ENCODE measurements at places on chromosomes 7 and 10.
A peak's percentile ranks its signal among the peaks of the same experiment; 100 is the strongest.

DNA sequence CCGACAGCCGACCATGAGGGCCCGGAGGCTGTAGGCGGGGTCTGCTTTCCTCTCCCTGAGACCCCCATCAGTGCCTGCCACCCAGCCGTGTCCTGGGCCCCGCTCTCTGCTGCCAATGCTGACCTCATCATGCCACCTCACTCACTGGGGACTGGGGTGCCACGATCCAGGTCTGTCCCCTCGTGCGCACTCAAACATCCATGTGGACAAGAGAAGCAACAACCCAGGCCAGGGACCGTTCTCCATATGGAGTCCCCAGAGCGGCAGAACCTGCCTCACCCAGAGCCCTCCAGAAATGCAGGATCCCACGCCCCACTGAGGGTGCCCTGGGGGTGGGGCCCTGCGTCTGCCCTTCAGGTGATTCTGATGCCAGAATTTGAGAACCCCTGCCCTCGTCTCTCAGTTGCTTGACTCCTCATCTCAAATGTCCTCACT, 210.0 kb upstream of the PPP2R2D start:
- no peak for DNase-seq

- no peak for DNase-seq
Measured at GRCh38 chr7:91295576-91295975, 31.3 kb downstream of the FZD1 start.

GRCh38 chr7:40646717-40647116, 511.9 kb downstream of the SUGCT start:
- no peak for DNase-seq

DNA sequence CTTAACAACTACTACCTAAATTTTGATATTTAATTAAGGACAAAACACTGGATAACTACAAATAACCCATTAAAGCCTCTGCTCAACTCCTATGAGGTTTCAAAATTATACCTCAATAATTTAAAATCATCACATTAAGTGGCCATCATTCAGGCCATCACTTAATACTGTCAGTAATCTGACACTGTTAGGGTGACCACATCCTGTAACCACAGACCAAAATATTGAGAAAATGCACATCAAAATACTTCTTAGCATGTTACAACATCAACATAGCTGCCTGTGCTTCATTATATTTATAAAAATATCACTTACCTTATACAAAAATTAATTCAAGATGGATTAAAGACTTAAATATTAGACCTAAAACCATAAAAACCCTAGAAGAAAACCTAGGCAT, 23.3 kb downstream of the SEM1 start:
- DNase-seq, result no peak

DNA sequence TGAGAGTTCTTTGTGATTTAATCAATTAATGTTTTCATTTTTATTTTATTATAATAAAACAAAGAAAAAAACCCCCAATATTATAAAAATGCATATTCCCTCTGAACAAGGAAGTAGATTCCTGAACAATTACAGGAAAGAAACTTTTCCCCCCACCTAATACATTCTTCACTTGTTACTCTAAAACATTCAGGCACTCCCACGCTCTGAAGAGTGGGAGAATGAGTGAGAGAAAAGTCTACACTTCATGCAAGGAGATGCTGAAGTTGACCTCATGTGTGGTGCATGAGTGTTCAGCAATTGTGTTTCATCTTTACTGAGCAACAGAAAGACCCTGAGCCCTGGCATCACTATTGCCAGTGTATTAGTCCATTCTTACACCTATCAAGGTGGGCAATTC, 244.2 kb upstream of the IGFBP3 start:
- no peak for DNase-seq

DNA sequence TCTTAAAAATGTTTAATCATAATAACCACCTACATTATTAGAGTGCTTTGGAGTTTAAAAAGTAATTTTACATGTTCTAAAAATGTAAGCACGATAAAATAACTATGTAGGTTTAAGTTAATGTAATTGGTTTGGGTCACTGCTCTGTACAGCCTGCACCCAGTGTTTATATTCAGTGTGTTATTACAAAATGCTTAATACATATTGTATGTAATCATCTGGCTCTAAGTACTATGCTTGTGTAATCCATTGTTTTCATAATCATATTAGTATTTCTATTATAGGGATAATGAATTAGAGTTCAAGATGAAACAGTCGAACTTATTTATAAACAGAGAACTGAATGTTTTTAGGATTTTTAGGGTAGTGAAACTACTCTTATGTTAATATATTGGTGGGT, 13.1 kb downstream of the RPA3 start:
- DNase-seq, result no peak

DNA sequence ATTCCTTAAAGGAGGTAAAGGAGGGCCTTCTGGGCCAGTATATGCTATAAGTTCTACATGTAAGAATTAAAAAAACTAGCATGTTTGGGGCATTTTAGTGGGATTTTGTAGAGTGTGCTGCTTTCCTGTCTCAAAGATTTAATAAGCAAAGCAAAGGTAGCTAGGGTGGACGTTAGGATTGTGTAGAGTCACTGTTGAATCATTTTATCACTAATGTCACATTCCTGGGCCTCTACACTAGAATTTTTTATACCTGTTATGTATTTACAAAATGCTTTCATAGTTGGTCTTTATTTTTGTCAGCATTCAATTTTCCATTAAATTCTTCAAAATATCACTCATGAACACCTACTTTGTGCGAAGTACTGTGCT, 139.4 kb upstream of the PHYHIPL start:
- no peak for DNase-seq

DNA sequence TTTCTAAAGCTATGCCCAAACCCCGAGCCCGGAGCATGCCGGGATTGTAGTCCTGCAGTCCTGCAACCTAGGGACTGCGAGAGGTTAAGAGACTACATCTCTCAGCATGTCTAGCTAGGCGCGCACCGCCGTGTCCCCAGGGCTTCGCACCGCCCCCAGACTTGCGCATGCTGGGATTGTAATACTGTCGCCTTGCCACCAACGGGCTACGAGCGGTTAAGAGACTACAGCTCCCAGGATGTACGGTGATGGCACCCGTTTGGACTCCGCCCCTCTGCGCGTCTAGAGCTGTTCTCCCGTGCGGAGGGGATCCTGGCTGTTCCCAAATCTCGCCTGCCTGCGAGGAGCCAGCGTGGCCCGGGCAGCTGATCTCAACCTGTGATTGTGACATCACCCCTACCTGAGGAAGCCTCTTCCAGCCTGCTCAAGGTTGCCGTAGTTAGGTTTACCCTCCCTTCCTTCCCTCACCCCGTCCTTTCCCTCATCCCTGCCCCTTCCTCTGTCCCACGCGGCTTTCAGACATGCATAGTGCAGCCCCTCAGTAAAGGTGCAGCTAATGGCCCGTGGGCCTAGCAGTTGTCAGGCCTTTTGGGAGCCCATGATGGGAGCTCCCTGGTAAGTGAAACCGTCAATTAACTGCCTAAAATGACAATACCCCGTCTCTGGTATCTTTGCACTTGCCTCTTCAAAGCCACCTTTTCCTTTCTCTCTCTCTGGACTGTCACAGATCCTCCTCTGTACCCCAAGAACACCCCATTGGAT, 6.3 kb upstream of the ZNF736 start:
- DNase-seq, result peak; percentile 79

GRCh38 chr7:108079648-108080591, 50.2 kb downstream of the LAMB4 start:
- no peak for DNase-seq

- DNase-seq, result no peak
Measured at GRCh38 chr10:83995738-83996331, 143.5 kb upstream of the GHITM start.

- DNase-seq, result no peak
Measured at GRCh38 chr7:2945171-2945570, 98.5 kb downstream of the CARD11 start.

- DNase-seq, result no peak
Measured at GRCh38 chr10:20343036-20343435, 526.8 kb downstream of the PLXDC2 start.

GRCh38 chr10:92573091-92573797, 649 bp downstream of the IDE start:
- DNase-seq, result no peak

- no peak for DNase-seq
Measured at GRCh38 chr10:112843623-112844022, 106.4 kb upstream of the TCF7L2 start.

- no peak for DNase-seq
Measured at GRCh38 chr10:72133517-72133916, 45.2 kb upstream of the SPOCK2 start.

DNA sequence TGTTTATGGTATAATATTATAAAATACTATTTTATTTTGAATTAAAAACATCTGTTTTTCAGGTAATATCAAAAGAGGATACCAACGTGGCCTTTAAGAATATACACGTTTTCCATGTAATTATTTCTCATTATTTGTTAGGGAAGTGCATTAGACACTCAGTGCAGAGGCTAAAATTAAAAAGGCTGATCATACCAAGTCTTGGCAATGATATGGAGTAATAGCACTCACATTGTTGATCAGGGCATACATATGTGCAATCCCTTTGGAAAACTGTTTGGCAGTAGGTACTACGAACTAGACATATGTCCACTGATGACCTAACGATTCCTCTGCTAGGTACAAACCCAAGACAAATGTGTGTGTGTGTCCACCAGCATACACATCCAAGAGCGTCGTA, 20.7 kb upstream of the VIPR2 start:
- no peak for DNase-seq

- DNase-seq, result no peak
Measured at GRCh38 chr10:27104919-27105318, 4.6 kb upstream of the ANKRD26 start.

GRCh38 chr10:114397651-114398145, 6.6 kb downstream of the AFAP1L2 start:
- DNase-seq, result no peak

DNA sequence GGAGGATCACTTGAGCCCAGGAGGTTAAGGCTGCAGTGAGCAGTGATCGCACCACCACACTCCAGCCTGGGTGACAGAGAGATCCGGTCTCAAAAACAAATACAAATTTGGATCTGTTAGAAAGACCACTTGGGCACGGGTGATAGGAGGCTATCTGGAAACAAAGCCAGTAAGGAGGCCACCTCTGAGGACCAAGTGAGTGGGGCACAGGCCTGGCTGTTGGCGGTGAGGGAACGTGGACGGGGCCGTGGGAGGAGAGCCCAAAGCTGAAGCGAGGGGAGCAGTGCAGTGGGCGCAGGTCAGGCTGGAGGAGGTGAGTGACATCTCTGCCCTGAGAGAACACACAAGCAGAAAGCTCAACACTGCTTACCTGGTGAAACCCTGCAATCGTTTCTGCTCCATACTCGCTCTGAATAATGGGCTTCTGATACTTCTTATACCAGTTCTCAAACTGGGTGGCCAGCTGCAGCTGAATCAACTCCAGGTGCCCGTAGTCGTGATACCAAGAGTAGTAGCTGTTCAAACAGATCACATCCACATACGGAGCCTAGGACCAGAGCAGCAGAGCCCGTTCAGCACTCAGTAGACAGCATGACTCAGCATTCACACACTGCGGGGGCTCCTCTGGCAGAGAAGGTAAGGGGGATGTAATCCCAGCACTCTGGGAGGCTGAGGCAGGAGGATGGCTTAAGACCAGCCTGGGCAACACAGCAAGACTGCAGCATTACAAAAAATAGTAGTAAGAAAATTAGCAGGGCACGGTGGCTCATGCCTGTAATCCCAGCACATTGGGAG, 14.5 kb downstream of the GUSB start:
- no peak for DNase-seq

DNA sequence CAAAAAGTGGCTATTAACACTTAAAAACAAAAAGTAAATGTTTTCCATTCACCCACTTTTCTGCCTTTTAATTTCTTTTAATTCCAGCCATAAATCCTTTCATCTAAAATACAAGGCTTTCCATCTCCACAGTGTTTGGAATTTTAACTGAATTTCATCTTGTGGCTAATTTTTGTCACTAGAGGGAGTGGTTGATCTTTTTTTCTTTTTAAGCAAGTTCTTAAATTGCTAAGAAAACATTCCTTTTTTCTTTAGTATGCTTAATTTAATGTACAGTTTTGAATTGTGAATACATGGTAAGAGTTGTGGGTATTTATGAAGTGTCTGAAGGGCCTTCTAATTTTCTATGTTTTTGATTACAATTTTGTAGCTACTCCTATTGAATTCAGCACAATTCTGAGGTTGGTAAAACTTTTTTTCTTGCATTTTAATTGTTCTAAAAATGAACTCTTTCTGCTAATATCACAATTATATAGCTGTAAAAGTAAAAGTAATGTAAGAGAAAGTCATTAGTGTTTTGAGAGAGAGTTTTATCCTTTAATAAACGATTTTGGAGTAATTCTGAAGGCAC, 54.9 kb upstream of the ANK3 start:
- no peak for DNase-seq

DNA sequence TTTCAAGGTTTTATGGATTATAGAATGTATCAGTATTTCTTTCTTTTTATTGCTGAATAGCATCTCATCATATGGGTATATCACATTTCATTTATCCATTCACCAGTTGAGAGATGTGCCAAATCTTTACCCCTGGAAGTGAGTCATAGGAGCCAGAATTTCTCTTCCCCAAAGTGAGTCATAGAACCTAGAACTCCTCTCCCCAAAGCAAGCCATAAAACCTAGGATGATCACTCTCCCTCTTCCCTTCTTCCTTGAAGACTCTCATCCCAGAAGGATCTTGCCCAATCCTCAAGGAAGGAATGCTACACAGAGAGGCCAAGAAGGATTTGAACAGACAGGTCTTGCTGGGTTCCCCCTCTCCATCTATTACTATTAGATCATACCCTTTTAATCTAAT, 199.9 kb downstream of the EVX1 start:
- no peak for DNase-seq

DNA sequence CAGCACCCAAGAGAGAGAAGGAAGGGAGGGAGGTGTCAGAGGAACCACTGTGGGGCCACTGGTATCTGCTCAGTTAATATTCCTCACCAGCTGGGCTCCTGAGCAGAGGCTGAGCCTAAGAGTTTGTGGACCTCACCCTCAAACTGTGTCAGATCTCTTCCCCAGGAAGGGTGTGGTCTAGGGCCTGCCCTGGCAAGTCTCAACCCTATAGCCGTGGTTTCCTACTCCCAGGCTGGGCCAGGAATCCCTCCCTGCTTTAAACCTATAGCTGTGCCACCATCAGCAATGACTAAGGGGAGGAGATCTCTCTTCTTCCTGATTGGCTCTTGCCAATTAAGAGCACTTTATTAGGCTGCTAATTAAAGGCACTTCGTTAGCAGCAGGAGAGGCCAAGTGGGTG, 29.9 kb downstream of the POLL start:
- no peak for DNase-seq

DNA sequence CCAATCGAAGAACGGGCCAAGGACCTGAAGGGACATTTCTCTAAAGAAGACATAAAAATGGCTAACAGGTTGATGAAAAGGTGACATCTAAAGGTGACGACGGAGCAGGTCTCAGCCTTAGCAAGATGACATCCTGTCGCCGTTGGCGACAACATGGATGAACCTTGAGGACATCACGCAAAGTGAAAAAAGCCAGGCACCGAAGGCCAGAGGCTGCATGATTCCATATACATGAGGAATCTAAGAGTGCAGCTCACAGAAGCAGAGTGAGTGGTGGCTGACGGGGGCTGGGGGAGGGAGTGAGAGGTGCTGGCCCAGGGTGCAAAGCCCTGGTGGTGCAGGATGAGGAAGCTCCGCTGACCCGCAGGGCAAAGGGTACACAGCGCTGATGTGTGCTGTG, 34.1 kb upstream of the NKX6-2 start:
- DNase-seq, result no peak

All from stimulated activated CD4-positive, alpha-beta T cell treated with anti-CD3 and anti-CD28 coated beads, Interleukin-2, amount 100 ng/mL, for 48 hours (primary cell).